ENCODE measurements at places on chromosomes 2 and 18.

DNA sequence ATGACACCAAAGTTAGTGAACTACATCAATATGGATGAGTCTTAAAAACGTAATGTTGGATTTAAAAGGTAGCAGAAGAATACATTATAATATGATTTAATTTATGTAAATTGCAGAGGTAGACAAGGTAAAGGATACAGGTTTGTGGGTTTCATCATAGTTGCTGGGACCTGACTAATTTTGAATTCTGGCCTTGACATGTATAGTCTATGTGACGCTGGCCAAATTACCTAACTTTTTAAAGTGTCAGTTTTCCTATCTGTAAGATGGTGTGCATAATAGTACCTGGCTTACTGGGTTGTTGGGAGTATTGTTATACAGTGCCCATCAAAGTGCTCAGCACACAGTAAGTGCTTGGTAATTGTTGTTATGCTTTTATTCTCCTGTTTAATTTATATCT lies 34.5 kb downstream of the GALNT1 start:
- no peak for DNase-seq

- DNase-seq = no peak
Measured at GRCh38 chr18:3706279-3707097, 256.5 kb downstream of the TGIF1 start.

DNA sequence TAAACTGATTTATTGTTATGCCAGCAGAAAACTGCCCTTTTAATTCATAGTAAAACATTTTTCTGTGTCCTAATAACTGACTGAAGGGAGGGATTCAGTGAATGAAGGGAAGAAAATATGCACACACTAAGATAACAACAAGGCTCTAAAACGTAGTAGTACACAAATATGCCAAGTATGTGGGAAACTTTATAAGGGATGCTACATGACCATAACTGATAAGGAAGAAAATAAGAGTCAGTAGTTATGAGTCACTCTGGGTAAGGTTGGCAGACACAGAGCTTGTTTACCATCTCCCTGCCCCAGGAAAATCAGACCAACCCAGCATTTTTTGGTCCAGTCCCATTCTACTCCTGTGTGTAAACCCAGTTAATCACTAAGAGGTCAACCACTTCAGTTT lies 124.2 kb downstream of the RPRM start:
- DNase-seq = no peak

DNA sequence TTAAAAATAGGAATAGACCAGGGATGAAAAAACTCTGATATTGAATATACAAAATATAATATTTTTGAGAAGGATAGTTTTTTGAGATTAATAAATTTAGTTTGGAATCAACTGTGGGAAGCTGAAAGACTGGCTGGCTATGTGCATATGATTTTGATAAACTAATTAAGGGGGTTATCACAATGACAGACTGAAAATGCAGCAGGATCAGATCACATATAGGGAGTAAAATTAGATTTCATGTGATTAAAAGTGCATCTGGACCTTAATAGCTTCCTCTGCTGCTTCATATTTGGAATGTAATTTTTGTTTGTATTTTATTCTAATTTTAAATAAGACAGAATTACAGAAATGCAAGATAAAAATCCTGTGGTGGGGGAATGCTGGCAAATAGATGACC lies 111.7 kb downstream of the CCDC102B start:
- no peak for DNase-seq

- DNase-seq = no peak
Measured at GRCh38 chr18:50507120-50507590, 52.7 kb upstream of the MAPK4 start.

DNA sequence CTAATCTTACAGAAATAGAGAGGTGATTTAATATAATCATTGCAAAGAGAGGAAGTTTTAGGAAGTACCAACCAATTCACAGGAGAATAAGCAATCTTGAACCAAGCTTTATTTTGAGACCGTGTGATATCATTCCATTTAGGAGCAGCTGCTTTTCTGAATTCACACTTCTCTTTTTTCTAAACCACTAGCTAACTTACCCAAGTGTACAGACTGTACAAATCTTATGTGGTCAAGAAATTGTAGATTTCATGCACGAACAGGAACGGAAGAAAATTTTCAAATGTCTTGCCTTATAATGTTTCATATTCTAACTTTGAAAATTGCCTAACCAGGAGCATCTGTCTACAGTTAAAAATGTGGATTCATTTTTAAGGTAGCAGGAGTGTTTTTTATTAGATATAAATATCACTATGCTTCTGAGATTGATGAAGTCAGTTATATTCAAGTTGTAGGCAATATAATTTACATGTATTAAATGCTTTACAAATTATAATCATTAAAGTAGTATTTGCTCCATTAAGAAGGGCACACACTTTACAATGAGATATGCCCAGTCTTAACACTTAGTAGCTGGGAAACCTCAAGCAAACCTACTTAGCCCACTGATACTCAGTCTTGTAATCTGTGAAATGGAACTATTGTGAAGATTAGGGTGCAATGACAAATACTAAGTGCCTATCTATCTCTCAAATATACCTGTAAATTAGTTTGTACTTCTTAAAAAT lies 302.2 kb upstream of the STON1 start:
- no peak for DNase-seq

- no peak for DNase-seq
Measured at GRCh38 chr2:212021947-212022346, 516.7 kb downstream of the ERBB4 start.

DNA sequence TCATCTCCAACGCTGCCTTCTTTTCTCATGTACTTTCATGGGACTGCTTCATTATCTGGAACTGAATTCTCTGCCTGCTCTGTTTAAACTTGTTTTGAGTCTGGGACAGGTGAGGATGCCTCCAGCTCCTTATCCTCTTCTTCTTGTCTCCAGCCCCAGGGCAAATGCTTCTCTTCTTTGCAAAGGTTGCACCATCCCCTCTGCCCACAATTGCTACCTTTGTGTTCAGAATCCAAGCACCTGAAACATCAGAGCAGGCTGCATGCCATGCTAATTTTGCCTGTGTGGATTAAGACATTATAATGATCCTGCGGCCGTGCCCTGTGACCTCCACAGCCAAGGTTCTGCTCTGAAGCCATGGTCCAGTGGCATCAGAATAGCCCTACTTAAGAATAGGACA lies 309.5 kb downstream of the EPHA4 start:
- no peak for DNase-seq

DNA sequence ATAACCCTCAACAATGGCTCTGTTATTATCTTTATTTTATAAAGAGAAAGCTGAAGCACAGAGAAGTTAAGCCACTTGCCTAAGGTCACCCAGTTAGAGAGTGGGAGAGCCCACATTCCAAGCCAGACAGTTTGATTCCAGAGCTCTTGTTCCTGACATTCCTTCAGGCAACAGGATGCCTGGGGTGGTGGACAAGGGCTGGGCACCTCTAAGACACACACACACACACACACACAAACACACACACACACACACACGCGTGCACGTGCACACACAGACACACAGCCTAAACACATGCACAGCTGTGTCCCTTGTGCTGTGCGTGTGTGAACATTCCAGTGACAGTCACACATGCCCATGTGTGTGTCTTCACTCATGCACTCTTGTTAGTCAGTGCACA lies 26.4 kb downstream of the CELF4 start:
- DNase-seq = no peak

- DNase-seq = no peak
Measured at GRCh38 chr2:18119883-18120282, 241.4 kb downstream of the KCNS3 start.

GRCh38 chr2:160208655-160209515 lies 8.8 kb upstream of the ITGB6 start:
- no peak for DNase-seq

- DNase-seq = no peak
Measured at GRCh38 chr2:48696881-48697280, 58.6 kb downstream of the LHCGR start.

DNA sequence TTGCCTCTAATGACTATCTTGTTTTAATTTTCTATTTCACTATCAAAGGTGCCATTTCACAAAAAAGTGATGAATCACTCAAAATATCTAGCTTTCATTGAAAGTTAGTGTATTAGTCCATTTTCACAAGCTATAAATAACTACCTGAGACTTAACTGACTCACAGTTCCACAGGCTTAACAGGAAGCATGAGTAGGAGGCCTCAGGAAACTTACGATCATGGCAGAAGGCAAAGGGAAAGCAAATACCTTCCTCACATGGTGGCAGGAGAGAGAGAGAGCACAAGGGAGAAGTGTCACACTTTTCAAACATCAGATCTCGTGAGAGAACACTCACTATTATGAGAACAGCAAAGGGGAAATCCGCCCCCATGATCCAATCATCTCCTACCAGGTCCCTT lies 1220.4 kb upstream of the ZEB2 start:
- DNase-seq = no peak

DNA sequence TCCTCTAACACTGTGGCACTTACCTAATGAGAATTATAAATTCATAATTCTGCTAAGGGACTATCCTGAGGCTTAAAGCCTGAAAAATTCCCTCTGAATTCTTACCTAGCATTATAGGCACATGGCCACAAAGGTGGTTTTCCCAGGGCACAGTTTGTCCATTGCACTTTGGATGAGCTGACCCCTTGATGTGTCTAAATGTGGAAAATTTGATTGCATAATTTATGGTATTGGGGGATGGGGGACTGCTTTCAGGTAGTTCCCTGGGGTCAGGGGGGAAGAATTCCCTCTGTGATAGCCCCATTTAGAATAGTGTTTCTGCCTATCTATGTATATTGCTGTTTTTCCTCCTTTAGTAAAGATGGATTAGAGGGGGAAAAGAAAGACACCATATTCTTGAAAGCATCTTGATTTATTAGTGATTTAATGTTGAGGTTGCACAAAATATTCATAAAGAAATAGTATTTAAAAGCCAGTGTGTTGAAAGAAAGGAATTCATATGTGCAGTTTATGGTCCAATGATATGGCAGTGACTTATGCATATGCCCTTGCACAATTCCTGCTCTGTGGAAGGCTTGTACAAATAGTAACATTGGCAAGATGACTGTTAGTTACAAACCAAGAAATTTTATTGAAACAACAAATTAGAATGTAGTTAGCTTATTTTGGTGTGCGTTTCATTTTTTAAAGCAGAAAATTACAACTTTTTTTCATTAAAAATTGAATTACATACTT lies 8.7 kb upstream of the HTR2B start:
- DNase-seq = no peak

- no peak for DNase-seq
Measured at GRCh38 chr18:987325-988186, 82.9 kb downstream of the ADCYAP1 start.

- no peak for DNase-seq
Measured at GRCh38 chr2:162890690-162891311, 52.2 kb upstream of the KCNH7 start.

DNA sequence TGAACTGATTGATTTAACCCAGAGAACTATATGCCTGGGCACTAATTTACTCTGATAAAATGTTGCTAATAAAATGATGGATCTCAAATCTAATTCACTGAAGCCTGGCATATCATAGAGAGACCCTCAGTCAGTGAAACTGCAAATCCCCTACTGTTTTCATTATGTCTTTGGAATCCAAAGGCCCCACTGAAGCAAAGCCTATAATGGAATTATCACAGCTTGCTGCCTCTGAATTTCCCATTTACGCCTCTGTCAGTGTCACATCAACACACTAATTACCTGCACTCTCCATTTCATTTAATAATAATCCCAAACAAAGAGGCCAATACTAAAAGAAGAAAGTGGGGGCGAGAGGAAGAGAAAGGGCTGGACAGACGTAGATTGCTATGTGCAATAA lies 470.9 kb downstream of the MBD2 start:
- DNase-seq = no peak

GRCh38 chr2:164920430-164920829 lies 34.9 kb downstream of the SLC38A11 start:
- no peak for DNase-seq

DNA sequence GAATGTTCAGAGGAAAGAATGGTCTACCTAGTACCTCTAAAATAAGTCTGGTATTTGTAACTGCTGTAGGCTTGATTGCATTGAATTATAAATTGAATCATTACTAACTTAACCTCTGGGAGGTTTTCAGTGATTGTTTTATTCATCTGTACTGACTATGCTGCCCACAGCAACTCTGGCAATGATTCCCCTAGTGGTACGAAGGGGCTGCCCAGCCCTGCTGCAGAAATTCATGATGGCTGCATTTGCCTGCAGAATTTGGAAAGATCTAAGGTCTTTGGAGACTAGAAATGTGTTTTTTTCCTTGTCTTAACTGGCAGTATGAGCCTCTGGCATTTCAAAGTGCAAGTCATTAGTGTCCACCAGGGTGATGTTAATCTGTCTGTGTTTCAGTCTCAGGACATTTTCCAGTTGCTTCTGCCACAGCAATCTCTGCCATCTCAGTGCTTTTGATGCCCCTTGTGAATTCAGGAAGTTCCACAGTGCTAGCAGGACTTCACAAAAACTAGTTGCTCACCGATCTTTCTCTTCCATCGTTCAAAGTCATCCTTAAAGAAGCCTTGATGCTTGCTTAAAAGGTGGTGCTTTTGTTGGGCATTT lies 13.4 kb upstream of the LRPPRC start:
- no peak for DNase-seq

DNA sequence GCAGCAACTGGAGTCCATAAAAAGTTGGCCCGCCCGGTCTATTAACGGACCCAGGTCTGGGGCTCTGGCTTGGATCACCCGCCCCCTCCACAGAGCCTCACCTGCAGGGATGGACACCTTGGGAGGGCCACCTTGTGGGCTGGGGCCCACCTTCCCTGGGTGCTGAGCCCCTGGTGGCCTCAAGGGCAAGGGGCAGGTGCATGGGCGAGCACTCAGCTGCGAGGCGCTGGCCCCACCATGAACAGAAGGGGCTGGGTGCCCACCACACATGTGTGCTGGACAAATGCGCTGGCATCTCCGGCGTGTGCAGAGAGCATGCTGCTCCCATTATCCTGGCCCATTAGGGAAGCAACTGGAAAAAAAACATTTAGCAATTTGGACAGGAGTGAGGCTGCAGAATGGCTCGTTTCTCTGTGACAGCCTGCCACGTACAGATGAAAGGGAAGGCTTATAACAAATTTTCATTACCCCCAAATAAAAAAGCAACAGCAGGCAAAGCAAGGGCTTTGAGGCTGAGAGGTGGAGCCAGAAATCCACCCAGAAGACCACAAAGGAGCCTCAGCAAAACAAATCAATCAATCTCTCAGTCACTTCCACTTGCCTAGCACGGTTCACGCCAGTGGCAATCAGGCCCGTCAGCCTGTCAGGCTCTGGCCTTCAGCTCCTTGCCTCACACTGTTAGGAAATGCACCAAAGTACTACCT lies 253.1 kb upstream of the ZNF521 start:
- DNase-seq = no peak

- no peak for DNase-seq
Measured at GRCh38 chr2:187775196-187775595, 221.0 kb upstream of the TFPI start.

GRCh38 chr2:54755641-54756326 lies 32.3 kb downstream of the EML6 start:
- no peak for DNase-seq

GRCh38 chr2:181123798-181124231 lies 143.4 kb downstream of the UBE2E3 start:
- peak; percentile 25 for DNase-seq

- no peak for DNase-seq
Measured at GRCh38 chr2:26637811-26638310, 3.3 kb downstream of the CIB4 start.
